Activated gamma-delta T cell (primary cell): ENCODE measurements at places on chromosomes 11 and 22.

DNA sequence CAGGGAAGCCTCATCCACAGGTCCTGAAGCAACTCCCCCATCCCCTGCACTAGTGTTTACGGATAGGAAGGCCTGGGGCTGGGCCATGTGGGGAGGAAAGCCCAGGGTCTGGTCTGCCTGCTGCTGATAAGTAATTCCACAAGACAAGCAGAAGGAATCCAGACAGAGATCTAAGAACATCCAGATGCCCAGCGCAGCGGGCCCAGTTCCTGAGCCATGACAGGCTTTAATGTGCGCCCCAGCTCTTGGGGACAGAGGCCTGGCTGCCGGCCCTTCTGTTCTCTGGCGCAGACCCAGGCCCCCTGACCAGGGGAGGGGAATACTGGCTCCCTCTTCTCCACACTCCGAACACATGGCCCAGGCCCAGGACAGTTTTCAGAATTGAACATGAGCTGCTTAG is 28.8 kb upstream of the ETS1 start:
- DNase-seq: no peak

DNA sequence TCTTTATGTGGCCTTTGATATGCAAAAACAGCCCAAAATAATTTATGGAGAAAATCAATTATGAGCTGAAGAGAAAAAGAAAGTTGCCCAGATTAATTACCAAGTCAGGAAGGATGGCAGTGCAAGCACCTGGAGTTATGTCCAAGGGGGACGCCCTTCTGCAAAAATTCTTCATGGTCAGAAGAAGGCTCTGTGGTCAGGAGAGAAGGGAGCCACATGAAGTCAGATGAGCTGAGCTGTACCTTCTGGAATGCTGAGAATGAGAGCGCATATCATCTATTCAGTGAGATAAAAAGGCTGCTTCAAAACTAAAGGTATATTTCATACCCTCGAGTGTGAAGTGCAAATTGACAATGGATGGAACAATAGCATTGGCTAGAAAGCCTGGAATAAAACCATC is 607.4 kb downstream of the NTM start:
- no peak for DNase-seq

DNA sequence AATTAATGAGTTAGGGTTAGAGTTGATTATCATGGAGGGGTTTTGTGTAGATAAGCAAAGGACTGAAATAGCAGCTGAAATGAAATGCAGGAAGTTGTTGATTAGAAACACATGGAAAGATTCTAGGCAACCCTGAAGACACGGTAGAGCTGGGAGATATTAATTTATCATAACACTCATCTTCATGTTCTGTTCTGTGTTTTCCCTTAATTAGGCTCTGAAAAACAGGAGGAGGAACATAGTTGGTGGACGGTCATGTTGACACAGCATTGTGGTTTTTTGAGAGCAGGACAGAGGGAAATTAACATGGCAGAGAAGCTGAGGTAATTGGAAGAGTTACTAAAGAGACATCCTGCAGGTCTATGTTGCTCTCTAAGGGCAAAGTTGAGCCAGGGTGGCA is 138.8 kb upstream of the UBASH3B start:
- no peak for DNase-seq

DNA sequence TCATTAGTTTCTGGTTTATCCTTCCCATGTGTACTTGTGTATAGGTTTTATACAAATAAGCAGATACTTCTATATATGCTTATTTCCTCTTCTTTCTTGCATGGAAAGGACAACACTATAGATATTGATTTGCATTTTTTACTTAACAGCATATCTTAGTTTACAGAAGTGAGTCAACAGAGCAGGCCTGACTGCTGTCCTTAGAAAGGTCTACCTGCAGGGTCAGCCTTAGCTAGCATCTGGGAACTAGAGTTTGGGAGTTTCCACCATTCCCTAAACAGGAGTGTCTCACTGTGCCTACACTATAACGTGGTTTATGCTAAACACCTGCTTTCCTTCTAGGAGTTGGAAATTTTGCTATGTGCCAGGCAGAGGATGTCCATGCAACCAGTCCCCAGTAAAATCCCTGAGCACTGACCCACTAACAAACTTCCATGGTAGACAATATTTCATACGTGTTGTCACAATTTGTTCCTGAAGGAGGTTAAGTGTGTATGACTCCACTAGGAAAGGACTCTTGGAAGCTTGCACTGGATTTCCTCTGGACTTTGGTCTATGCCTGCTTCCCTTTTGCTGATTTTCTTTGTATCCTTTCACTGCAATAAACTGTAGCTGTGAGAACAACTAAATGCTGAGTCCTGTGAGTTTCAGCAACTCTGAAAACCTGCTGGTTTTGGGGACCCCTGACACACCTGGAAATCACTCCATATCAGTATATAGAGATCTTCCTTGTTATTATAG is 17.7 kb downstream of the PRR14L start:
- DNase-seq: no peak

- no peak for DNase-seq
These were observed 99.3 kb upstream of the RRM1 start for GRCh38 chr11:3995307-3995706.

DNA sequence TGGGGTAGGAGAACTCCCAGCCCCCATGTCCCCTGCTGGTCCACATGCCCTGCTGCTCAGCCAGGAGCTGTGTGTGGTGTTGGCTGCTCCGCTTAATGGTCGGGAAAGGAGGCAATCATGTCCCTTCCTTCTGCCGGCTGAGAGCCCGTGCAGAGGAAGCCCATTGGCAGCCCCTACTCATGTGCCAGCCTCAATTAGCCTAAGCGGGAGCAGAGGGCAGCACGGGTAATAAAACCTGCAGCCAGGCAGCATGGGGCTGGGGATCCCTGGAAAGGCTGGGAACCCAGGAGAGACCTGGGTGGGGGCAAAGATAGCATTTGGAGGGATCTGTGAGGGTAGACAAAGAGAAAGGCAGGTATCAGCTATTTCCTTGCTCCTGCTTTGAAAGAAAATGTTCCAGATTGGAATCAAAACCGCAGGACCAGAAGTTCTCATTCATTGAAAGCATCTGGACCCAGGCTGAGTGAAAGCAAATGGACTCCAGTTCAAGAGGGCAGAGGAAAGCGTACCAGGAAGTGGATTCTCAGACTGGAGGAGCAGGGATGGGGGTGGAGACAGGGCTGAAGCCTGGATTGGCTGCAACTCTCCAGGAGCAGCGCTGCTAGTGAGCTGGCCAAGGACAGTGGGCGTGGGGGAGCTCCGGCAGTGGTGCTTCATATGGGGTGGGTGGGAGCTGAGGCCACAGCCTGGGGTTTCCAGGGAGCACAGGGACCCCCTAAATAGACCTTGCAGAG is 103.4 kb upstream of the NECTIN1 start:
- no peak for DNase-seq

GRCh38 chr22:40928657-40929056 is 22.5 kb upstream of the RBX1 start:
- DNase-seq: no peak

GRCh38 chr11:12863605-12864121 is 145.5 kb upstream of the RASSF10 start:
- no peak for DNase-seq

DNA sequence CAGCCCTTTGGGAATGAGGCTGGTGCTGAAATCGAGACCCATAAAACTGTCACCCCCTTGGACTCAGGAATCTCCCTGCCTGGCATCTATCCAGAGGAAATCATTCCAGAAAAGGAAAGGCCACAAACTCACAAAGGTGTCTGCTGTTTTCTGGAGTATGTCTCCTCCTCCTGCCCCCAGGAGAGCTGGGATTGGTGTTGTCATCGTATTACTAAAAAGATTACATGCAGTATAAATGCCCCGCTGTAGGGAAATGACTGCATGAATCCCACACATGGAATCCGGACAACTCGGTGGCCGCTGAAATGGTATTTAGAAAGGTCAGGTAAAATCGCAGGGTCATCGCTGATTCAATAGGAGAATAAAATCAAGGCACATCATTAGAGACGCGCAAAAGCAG is 18.9 kb upstream of the RFPL3 start:
- DNase-seq: no peak

- DNase-seq: no peak
These were observed 387.0 kb upstream of the DDI1 start for GRCh38 chr11:103649401-103649895.

- no peak for DNase-seq
These were observed 1.5 kb downstream of the RPL3 start for GRCh38 chr22:39317775-39318506.

DNA sequence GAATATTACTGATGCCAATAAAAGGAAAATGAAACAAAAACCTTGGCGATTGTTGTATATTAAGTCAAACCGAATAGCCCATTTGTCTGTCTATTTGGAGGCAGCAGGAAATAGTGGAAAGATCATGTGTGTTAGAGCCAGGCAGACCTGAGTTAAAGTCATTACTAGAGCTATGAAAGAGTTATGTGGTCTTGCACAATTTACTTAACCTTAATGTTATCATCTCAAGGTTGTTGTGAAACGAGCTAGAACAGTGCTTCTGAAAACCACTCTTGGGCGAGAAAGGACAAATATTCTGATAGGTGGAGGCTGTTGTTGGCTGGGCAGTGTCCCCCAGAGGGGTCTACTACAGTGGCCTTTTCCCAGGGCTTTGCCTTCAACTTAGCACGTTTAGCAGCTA is 60.0 kb upstream of the NUP160 start:
- DNase-seq: no peak

DNA sequence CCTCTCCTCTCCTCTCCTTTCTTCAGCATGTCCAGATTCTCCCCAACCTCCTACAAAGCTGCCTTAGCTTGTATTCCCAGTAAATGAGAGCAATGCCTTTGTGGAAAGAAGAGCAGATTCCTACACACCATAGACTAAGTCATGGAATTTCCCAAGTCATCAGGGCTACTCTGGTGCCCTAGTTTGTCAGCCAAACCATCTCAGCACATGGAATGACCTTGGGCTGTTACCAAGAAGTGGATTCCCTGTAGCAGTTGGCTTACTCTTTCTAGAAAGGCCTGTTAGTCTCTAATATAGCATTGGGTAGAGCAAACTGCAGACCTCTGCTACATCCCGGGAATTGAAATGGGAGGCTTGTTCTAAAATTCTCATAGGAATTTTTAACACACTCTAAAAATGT is 108.9 kb upstream of the OLFML1 start:
- DNase-seq: no peak

GRCh38 chr11:102551169-102551781 is 20.7 kb upstream of the MMP7 start:
- DNase-seq: no peak

DNA sequence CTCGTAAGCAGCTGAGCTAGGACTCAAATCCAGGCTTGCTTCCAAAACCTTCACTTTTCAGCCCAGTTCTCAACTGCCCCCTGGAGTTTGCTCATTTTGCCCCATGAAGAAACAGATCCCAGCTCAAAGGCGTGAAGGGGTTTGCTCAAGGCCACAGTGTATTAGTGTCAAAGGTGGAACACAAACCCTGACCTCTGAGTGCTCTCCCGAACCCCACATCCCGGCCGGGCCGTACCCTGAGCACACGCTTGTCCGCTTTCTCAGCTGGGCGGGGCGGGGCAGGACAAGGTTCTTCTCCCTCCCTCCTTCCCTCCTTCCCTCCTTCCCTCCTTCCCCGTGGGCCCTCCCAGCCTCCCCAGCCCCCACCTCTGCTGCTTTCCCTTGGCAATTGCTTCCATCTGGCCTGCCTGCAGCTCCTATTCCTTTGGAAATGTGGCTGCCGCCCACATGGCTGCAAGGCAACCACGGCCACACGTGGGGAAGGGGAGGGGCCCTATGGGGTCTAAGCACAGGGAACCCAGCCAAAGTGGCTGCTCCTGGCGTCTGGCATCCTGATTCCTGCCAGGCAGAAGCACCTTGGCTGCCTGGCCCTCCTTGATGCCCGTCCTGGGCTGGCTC is 4.1 kb downstream of the ST3GAL4 start:
- DNase-seq: no peak

DNA sequence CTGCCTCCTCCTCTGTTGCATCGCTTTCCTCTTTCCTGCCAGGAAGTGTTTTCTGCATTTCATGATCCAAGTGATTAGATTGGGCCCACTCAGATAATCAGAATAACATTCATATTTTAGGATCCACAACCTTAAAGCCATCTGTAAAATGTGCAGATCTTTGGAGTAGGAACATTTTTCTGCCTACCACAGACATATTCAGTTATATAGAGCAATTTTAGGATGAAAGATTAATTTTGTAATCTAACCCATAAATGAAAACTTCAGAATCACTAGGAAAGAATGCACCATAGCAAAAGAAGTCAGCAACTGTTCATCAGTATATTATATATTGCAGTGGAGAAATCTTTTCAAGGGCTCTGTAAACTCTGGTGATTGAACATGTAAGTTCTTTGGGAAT is 659.9 kb upstream of the LUZP2 start:
- DNase-seq: no peak

DNA sequence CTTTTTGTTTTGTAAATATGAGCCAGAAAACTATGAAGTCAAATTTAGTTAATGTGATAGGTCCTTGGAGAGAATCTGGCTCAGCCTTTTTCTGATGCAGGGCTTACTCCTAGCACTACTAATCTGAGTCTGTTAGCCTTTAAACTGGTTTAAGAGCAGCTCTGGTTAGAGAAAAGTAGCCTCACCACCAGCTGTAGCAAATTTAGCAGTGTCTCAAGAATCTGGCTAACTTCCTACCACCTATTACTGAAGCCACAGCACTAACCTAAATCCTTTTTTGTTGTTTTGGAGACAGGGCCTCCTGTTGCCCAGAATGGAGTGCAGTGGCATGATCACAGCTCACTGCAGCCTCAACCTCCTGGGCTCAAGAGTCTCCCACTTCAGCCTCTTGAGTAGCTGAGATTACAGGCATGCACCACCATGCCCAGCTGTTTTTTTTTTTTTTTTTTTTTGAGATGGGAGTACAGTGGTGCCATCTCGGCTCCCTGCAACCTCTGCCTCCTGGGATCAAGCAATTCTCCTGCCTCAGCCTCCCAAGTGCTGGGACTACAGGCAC is 13.9 kb downstream of the RBM4B start:
- DNase-seq: no peak

- DNase-seq: no peak
These were observed 84.6 kb upstream of the GUCY1A2 start for GRCh38 chr11:107102692-107103477.

- DNase-seq: no peak
These were observed 220.1 kb upstream of the SORL1-AS1 start for GRCh38 chr11:121672630-121673487.
